ENCODE measurements at places on chromosomes 3 and 15. TPM values are rescaled to one million over a fixed set of nuclear protein-coding genes. Genes with fewer than 3 reads are reported as not detected.

The PTPRG gene
- polyA plus RNA-seq = 0.13 TPM

The ZSCAN2 gene
- 14.7 TPM for polyA plus RNA-seq

DNA sequence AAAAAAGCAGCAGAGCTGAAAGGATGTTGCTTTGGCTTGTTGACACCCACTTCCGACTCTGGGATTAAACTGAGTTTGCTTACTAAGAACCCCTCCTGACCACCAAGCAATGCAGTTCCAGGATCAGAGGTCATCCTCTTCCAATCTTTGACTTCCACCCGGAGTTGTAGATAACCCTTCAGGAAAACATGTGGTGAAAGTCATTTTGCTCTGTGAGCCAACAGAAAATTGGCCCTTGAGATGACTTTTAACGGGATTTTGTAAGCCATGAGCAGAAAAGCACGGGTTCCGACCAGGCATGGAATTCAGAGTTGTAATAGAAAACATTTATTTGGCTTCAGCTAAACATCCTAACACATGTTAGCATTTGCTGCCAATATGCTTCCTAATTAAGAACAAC is 171.6 kb upstream of the NR2F2 start:
- no peak for DNase-seq

DNA sequence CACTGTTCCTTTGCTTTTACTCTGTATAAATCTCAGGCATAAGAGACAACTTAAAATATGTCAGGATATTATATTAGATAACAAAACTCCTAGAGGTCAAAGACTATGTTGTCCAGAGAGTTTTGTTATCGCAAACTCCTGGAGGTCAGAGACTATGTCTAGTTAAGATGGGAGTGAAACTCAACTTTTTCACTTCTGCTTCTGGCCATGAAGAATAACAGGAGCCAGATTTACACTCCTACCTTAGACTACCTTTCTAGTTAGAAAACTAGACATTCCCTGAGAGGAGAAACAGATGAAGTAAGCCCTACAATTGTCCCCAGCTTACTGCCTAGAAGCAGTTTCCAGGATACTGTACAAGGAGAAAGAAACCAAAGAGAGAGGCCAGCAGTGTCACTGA is 255.4 kb upstream of the UBE2E1 start:
- no peak for DNase-seq

- no peak for DNase-seq
These were observed 2.9 kb downstream of the NEDD4 start for GRCh38 chr15:55990516-55990915.
